Glutamatergic neuron (in vitro differentiated cells): ENCODE measurements at places on chromosomes 11 and 22.
A peak's percentile ranks its signal among the peaks of the same experiment; 100 is the strongest.

DNA sequence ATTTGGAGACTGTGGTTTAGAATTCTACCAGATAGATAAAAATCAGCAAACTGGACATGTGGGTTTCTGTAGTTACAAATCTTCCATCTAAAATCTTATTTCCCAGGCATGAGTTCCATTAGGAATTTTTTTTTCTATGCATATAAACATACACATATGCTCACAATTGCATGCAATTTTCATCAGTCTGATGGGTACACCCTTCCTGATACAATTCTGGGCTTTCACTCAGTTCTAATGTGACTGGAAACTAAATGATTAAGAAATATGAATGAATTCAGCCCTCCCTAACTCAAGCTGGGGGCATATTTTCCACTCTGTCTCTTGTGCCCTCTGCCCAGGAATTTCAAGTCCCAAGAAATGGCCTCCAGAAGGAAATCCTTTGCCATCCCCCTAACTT lies 187.1 kb downstream of the SNX19 start:
- no peak for DNase-seq

GRCh38 chr22:37379085-37379484 lies 48.2 kb downstream of the ELFN2 start:
- DNase-seq: no peak

DNA sequence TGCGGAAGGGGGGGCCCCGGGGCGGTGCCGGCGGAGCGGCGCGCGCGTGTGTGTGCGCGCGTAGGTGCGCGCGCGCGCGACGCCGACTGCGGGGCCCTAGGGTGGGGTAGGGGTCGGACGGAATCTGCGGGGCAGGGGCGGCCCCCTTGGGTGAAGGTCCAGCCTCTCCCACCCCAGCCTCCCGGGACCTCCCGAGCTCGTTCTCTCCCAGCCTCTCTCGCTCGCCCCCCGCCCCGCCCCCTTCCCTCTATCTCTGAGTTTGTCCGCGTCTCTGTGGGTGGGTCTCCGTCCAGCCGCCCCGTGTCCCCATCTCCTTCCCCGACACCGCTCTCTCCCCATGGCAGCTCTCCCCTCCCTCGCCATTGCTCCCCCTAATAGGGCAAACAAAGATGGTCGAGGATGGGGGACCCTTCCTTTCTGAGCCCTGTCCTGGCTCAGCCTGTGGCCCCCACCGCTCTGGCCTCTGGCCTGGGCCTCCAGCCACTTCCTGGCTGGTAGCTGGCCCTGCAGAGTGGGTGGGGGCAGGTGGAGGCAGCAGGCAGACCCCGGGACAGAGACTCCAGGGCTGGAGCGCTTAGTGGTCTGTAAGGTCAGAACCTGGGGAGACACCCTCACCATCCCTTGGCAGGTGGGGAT lies 33.0 kb upstream of the PRR5 start:
- no peak for DNase-seq

- no peak for DNase-seq
These were observed 64.3 kb downstream of the ETS1 start for GRCh38 chr11:128522943-128523518.

DNA sequence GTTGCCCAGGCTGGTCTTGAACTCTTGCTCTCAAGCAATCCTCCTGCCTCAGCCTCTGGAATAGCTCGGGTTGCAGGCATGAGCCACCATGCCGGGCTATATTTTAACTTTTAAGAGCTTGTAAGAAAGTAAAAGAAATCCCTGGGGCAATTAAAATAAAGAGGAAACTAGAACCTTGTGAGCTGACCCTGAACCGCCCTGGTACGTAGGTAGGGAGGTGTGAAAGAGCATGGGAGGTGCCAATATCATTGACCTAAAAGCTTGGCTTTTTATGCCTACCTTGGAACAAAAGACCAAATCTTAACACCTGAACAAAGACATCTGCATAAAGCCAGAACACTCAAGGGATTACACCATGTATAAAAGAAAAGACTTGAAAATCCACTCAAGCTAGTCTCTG lies 595.1 kb downstream of the SOX6 start:
- DNase-seq: no peak

DNA sequence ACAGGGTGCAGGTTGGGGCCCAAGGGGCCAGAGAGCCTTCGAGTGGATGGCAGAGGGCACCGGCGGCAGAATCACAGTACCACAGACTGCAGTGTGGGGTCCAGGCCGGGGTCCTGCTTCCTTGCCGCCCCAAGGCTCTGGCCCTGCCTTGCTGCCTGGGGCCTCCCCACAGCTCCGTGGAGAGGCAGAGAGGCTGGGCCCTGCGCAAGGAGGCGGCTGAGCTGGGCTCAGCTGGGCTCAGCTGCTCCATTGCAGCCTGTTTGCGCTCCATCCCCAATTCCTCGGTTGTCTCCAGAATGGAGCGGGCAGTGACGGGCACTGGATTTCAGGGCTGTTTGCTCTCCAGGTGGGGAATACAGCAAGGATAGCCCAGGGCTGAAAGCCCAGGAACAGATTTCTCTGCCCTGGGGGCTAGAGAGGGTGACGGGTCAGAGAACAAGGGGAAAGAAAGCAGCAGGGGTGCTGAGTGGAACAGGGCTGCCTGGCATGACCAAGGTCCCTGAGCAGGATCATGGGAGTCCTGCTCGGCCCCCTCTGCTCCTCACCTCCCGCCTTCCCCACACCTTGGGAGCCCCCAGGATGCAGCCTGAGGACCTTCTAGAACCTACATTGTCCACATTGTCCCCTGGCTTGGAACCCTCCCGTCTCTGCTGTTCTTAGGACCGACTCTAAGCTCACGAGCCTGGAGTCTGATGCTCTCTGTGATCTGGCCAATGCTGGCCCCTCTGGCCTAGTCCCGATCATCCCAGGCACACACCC lies 18.9 kb downstream of the MRGPRG start:
- DNase-seq: no peak

DNA sequence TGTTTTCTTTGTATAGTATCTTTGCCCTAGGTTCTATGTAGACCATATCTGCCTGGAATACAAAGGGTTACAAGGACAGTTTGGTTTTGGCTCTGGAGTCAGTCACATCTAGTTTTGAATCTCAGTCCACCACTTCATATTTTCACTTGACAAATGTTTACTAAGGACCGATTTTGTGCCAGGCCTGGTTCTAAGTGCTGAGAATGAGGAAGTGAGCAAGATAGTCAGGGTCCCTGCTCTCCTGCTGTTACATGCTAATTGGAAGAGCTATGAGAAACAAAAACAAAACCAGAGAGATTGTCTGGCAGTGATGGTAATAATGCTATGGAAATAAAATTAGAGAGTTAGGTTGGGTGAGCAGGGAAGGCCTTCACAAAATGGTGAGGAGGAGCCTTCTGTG lies 66.1 kb upstream of the ARHGAP20 start:
- no peak for DNase-seq

DNA sequence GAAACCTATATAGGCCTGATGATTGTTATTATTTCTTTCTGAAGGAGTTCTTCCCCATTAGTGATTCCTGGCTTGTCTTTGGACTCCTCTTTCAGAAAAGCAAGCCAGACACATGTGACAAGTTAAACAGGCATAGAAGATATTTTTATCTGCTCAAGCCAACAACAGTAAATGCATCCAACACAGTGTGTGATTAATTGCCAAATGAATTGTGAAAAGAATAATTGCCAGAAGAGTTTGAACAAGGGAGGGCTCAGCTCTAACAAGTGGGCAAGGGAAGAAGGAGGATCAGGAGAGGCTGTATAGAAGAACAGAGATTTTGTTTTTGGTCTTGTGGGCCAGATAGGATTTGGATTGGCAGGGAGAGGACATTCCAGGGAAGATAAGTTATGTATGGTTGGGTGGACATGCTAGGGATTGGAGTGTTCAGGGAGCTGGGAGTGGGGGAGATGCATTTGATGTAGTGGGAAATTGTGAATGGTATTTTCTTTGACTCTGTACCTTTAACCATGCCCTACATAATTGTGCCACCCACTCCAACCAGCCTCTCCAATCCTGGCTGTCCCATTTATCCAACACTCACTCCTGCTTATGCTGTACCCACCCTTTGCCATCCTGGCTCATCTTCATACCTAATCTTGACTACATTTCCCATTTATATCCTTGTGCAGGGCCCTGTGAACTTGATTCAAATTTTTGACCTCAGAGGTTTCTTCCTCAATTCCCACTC lies 172.8 kb downstream of the RRAS2 start:
- no peak for DNase-seq

GRCh38 chr22:40482391-40482790 lies 112.0 kb downstream of the SGSM3 start:
- DNase-seq: no peak

DNA sequence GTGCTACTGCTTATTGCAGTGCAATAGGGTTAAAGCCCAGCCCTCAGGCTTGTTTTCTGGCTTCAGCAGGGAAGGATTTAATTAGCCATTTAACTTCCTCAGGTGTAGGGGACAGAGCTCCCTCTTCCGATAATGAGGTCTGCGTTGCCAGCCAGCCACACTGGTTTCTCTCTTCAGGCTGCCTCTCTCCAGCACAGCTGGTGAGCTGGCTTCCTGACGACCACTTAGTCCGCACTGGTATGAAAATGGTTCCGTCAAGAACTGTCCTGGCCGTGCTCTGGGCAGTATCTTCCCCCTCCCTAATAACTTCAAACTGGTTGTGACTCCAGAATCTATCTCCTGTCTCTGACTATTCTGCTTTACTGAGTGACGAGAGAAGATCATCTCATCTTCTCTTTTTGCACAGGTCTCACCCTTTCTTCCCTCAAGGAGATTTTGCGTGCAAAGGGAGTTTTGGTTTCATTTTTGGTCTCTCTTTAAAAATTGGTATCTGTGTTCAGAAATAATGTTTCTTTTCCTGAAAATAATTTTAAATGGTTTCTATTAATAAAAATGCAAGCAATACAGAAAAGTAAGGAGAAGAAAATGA lies 49.2 kb downstream of the CNTN5 start:
- DNase-seq: peak; percentile 18

DNA sequence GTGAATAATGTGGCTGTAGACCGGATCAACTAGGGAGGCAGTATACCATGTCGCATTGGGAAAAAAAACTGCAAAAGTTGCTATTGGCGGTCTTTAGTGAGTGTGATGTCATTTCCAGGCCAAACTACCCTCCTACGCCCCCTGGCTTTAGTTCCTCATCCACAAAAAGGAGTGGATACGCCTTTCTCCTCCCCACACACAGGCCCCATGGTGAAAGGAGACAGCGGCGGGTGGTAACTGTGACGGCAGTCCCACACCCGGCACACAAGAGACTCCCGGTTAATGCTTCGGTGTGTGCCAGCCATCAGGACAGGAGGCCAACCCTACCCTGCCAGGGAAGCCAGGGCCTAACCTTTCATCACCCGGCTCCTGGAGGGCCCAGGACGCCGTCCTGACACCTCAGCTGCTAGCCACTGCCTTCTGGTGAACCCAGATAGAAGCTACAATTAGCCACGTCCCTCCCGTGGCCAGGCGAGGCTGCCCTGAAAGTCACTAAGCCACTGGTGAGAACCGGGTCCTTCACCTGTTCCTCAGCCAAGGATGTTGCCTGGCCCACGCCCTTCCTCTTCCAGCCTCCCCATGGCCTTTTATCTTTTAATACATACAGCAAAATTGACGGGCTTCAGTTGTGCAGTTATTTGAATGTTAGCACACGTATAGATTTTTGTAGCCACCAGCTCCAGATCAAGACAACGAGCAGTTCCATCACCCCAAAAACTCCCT lies 10.8 kb downstream of the TP53I11 start:
- no peak for DNase-seq

DNA sequence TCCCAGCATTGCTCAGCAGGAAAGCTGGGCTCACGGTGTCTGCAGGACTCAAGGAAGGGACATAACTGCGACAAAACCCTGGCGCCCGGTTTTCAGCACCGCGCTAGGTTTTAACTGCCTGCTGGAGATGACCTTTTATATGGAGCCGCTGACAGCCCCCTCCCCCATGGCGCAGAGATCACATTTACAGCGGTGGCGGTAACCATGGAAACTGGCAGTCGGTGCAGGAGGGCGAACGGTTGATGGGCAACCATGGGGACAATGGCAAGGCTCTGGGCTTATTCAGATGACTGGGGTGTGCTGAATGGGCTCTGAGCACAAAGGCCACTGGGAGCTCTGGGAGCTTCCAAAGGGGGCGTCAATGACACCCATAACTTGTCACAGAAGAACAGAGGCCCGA lies 37.2 kb downstream of the CELSR1 start:
- peak; percentile 60 for DNase-seq

DNA sequence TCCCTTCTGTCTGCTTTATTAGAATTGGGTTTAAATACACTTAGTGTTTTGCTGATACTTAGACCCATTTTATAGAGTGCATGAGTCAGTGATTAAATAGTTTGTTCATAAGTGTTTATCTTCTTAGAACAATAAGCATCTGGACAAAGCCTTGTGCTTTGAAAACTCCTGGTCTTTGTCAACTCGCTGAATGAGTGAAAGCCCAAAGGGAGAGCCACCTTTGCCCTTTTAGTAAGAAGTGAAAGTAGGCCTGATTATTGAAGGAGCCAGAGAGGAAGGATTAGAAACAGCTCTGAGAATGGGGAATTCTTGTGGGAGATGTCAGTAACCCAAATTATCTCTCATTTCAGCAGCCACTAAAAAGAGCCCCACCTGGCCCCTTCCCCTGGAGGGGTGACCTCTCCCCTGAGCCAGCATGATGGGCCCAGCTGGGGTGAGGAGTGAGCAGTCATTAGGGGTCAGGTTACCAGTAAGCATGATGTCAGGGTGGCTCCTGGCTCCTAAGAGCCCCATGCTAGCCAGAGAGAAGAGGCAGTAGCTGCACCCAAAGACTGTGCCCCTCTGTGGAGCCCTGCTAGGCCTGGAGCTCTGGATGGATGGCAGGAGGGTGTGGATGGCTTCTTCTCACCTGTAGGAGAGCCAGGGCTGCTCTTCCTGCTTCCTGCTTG lies 125.1 kb upstream of the E2F8 start:
- DNase-seq: peak; percentile 57
